ENCODE measurements at places on chromosomes 4 and X.

- DNase-seq: no peak
These were observed 392.3 kb downstream of the CENPC start for GRCh38 chr4:67152976-67153375.

- DNase-seq: peak; percentile 21
These were observed 88.4 kb downstream of the FRMPD3 start for GRCh38 chrX:107537815-107538214.

- no peak for DNase-seq
These were observed 97.2 kb downstream of the BLTP1 start for GRCh38 chr4:122249357-122249756.

GRCh38 chrX:129144172-129145038, 378.9 kb downstream of the SMARCA1 start:
- no peak for DNase-seq
